CD4-positive, alpha-beta T cell (primary cell): ENCODE measurements at places on chromosomes 5 and 9.

DNA sequence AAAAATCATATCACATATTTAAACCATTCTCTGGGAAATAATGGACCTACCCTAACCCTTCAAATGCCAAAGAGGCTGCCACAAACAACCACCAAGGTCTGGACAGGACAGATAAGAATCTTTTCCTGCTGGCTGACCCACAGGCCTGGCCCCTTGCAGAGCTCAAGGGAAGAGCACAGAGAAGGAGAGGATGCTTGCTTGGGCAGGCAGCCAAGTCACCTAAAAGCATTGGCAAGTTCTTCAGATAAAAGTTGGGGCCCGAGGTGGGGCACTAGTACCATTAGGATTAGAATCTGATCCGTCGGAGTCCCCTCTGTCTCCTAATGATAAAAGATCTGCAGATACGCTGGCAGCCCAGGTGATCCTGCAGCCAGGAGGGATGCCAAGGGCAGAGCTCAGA, 176.6 kb downstream of the GABBR2 start:
- no peak for DNase-seq

- DNase-seq, result no peak
Measured at GRCh38 chr9:19512103-19512832, 103.5 kb downstream of the ACER2 start.

- no peak for DNase-seq
Measured at GRCh38 chr5:75006865-75007822, 45.2 kb downstream of the GCNT4 start.

DNA sequence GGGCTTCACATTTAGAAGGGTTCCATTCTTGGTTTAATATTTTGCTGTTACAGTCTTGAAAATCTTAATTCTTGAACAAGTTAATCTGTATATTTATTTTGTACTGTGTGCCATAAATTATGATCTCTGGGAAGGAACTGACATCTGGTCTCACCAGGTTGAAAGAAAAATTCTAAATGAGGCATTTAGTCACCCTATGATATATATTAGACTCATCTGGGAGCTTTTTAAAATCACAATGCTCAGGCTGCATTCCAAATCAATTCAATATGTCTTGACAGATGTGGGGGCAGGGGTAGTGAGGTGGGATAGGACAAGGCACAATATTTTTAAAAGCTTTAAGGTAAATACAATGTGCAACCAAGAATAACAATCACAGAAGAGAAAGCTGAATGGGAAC, 569.2 kb downstream of the PRR16 start:
- no peak for DNase-seq

- no peak for DNase-seq
Measured at GRCh38 chr5:10057356-10057755, 192.3 kb downstream of the ATPSCKMT start.

DNA sequence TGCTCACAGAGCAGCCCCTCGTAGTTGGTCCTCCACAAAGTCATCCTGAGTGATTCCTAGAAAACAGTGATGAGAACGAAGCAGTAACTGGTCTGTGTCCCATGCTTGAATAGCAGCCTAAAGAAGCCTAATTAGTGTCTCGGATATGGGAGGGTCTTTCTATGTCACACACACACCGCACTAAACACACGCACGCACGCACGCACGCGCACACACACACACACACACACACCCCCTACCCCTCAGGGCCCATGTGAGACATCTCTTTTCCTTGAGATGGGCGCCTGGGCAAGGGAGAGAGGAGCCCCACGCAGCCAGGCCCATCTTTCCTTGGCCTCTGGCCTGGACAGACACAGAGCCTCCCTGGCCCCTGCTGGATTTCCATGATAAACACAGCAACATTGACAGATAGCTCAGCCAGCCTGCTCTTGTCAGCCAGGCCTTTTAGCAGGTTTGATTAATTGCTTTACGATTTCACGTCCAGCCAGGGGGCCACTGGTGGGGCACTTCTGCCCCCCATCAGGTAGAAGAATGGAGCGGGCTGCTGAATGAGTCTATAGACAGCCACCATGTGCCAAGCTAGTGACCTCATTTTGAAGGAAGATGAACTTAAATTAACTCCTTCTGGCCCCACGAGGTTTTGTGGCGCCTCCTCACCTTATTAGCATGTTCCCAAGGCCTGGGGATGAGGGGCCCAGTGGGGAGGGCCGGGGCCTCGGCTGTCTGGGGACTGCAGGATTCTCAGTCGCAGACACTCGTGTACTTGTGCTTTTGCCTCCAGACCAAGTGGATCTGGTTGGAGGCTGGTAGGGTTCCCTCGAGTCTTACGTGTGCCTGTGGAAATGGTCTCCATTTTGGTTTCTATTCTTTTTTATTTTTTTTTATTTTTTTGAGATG, 36.2 kb upstream of the PRDM12 start:
- no peak for DNase-seq

DNA sequence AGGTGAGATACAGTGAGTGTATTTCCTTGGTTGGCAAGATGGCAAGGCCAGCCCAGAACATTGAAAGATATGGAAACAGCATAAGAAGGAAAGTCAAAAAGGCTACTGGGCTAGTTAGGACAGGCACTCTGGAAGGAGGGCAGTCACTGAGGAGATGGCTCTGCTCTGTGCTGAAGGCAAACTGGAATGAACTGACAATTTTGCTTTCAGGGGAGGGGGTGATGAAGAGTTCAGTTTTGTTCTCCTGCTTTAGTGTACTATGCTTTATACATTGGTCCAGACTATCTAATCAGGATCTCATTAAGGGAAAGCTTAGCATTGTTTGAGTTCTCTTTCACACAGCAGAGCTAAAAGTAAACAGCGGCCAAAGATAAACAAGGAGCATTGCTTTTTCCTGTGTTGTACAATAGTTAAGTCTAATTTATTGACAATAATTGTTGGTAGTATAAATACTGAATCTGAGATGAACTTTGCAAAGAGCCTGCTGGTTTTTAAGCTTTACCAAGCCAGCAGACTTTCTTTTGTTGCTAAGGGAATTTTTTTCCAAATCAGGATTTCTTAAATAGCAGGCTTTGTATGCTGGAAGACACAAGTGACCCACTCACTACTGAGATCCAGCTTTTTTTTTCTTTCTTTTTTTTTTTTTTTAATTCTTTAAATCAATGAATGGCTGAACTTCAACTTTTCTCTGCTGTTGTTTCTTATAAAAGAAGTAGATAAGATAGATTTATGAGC, 355.5 kb downstream of the ARRDC3 start:
- no peak for DNase-seq

GRCh38 chr5:135223404-135223803, 175.6 kb downstream of the MACROH2A1 start:
- DNase-seq, result no peak

- no peak for DNase-seq
Measured at GRCh38 chr9:133874060-133874657, 118.0 kb downstream of the VAV2 start.

DNA sequence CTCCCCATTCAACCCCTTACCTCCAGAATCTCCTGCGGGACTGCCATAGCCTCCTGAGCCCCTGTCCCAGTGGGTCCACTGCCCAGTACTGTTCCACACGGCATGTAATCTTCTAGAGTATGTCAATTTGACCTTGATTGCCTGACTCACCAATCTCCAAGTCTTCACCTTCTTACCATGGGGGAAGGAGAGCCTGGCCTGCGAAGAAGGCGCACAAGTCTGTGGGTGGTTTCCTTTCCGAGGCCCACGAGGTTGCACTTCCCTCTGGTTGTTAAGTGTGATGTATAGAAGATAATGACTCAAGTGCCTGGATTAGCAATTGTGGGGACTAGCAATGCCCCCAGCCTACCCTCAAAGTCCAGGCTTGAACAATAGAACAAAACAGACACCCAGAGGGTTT, 8.1 kb upstream of the TENT4A start:
- no peak for DNase-seq

DNA sequence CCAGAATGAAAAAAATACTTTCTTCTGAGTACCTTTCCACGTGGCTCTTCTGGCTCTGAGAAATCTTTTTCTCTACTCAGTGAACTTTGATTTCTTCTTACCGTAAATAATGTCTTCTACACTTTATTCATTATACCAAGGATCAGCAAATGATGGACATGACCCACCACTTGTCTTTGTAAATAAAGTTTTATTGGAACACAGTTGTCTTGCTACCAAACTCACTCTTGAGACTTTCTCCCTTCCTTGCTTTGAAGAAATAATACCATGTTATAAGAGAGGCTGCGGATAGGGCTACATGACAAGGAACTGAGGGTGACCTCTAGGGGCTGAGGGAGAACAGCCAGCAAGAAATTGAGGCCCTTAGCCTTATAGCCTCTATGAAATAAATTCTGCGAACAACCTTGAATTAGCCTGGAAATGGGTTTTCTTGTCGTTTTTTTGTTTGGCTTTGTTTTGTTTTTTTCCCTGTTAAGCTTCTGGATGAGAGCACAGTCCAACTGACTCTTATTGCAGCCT, 212.5 kb downstream of the COMMD10 start:
- DNase-seq, result no peak

DNA sequence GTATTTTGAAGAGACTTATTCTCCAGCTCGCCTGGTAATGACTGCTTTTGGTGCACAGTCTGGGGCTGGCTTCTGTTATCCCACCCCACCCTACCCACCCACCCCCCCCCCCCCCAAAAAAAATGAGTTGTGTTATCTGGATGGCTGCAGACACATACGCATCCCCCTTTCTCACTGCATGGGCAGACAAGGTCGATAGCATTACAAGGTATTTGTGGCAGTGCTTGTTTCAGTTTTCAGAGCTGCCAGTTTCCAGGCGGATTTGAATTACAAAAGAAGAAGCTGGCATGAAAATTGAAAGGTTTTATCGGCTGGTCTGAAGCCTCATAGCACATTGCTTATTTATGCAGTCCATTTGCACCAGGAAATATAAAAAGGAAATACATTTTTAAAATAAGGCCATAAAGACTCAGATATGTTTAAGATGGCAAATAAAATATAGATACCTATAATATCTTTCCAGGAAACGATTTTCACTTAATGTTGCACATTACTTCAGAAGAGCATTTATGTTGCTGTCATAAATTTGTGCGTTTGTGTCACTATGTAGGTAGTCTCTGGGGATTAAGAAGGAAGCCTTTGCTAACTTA, 85.1 kb upstream of the GRHPR start:
- no peak for DNase-seq

DNA sequence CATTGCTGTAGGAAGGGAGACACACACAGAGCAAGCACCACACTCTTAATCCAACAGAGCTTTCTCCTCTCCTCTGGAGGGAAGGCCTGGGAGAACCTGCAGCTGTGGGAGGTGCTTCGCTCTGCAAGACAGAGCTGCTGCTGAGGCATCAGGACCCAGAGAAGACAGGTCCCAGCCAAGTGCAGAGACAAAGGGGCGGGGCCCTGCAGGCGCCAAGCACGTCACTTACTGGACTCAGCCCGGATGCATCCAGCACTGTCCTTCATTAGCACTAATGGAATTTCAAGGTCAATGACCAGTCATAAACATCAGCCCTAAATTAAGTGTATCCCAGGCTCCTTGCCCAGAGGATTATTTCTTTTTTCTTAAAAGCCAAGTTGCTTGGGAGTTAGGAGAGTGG, 337.1 kb upstream of the PANK3 start:
- no peak for DNase-seq

DNA sequence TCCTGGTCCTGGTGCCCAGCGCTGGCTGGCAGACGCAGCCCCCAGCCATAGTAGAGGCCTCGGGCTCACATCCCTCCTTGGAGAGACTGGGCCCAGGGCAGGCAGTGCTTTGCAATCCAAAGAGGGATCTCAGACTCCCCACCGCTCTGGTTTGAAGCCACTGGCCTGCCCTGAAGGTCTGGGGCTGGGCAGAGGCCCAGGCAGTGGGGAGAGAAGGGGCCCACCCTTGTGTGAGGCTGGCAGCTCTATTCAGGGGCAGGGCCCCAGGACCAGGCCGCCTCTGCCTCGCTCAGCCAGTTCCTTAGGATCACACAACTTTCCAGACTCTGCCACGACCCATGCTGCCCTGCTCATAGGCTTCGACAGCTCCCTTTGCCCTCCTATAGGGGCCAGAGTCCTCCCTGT, 10.7 kb upstream of the SEC16A start:
- no peak for DNase-seq

DNA sequence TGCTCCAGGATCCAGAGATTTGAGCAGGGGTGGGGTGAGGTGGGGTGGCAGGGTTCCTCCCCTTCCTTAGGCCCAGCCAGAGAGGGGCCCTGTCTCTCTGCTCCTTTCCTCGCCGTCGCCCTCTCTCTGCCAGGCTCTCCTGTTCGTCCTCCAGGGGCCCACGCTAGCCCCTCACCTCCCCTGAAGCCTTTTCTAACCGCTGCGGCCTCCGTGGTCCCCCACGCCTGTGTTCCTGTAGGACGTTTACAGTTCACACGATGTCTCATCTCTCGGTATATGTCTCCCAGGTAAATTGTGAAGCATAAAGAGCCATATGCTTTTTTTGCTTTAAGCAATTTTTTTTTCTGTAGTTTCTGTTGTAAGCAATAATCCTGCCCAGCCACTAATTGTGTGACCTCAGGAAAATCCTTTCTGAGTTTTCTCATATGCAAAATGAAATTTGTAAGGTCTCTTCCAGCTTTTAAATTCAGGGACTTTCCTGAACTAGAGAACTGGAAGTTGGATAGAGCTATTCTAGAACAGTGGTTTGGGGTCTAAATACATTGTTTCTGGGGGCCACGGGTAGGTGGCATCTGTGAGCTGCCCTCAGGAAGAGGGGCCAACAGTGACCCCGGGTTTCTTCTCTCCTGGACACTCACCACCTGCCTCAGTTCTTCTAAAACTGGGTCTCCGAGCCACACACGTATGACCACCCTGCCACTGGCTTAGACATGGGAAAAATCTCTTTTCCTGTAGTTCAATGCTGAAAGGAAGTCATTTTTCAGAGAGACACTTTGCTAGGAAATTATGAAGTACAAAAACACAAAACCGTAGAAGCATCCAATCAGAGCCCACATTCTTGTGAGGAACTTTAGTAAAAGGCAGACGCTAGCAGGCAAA, 50.2 kb upstream of the ZNF366 start:
- DNase-seq, result no peak

GRCh38 chr9:106869028-106869427, 6.1 kb downstream of the ZNF462 start:
- DNase-seq, result no peak

- no peak for DNase-seq
Measured at GRCh38 chr9:124149992-124150391, 107.8 kb upstream of the NEK6 start.

GRCh38 chr5:26329562-26330189, 708.7 kb downstream of the CDH9 start:
- no peak for DNase-seq

DNA sequence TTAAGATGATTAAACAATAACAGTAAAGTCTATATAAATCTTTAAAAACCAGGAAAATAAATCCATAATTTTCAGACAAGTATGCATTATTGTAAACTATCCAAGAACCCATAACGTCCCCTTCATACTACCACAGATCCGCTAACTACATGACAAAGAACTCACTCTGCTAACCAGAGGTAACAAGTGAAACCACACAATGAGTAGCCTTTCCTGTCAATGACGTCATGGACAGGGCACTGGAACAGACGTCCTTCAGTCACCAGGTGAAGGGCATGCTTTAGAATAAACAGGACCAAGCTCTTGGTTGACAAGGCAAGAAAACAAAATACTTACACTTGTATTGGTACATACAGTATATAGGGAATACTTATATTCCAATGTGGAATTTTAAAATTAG, 45.2 kb downstream of the RNF130 start:
- DNase-seq, result no peak

- DNase-seq, result no peak
Measured at GRCh38 chr9:84027201-84027600, 46.6 kb downstream of the RMI1 start.
